ENCODE measurements at places on chromosomes 5 and 9. TPM values are rescaled to one million over a fixed set of nuclear protein-coding genes. Genes with fewer than 3 reads are reported as not detected.

C5orf58 gene
- total RNA-seq: not detected

RAD23B gene
- 104 TPM for total RNA-seq

PDE6A gene
- total RNA-seq: 0.05 TPM

CCDC183 gene
- 2.2 TPM for total RNA-seq

LRRC19 gene
- not detected for total RNA-seq

SPRY4 gene
- 8.3 TPM for total RNA-seq

TLN1 gene
- total RNA-seq: 243 TPM

PCDHA2 gene
- total RNA-seq: not detected

WWC1 gene
- total RNA-seq: 4.3 TPM

JAKMIP2 gene
- 0.50 TPM for total RNA-seq

TMEM174 gene
- not detected for total RNA-seq

Measured in left ventricle myocardium superior (tissue), 1 donor.